ENCODE measurements at places on chromosomes 5 and 9.

- no peak for DNase-seq
Observed at GRCh38 chr9:114776683-114777399, 29.0 kb downstream of the TNFSF15 start.

- DNase-seq, result peak; percentile 31
Observed at GRCh38 chr9:20294046-20294750, 328.1 kb downstream of the MLLT3 start.

- DNase-seq, result no peak
Observed at GRCh38 chr5:147466360-147466980, 43.4 kb downstream of the DPYSL3 start.

- no peak for DNase-seq
Observed at GRCh38 chr9:87323928-87324327, 173.7 kb upstream of the DAPK1 start.

- no peak for DNase-seq
Observed at GRCh38 chr9:16816011-16816410, 54.5 kb downstream of the BNC2 start.

- no peak for DNase-seq
Observed at GRCh38 chr5:77957931-77958521, 181.9 kb upstream of the TBCA start.

DNA sequence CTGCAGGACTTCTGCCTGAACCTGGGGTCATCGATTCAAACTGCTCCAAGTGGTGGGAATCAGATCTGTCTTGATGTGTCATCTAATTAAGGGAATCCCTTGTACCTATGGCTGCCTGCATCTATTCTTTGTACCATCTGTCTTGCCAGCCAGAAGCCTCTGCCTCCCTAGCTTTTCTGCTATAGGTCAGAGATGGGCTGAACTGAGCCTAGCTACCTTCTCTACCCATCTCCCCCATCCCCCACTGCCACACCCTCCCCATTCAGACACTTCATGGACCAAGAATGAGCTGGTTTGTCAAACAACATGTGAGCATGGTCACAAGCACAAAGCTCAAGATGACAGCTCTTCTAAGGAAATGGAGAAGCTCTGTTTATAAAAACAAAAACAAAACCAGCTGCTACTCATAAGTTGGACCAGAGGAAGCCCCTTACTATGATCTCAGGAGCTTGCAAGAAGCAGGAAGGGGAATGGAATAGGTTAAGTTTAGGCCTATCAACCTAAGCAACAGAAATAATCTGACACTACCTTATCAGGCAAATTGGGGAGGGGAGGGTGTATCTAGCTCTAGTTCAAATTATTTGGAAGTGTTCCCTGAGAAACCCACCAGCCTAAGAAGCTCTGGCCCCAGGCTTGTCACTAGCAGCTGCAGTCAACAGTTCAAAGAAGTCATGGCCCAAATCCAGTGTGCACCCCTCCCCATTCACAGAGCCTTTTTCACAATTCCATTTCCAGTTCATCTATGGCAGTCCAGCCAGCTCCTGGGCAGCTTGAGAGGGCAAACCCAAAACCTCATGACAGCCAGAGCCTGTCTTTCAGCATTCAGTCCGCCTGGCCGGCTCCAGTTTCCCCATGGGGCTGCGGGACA lies 29.9 kb downstream of the SKP1 start:
- DNase-seq, result no peak

DNA sequence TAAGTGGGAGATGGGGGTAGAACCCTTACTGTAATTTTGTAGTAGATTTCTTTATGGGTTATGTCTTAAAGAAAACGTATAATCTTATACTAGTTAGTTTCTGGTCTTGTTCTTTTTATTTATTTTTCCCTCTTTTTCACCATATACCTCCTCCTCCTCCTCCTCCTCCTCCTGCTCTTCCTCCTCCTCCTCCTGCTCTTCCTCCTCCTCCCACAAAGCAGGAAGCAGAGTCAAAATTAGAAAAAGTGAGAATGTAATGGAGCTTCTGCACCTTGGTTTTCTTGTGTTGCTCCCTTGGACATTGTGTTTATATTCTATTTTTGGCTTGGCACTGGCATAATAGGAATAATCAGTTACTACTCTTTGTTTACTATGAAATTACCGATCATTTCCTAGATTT lies 4.5 kb downstream of the MACIR start:
- no peak for DNase-seq

DNA sequence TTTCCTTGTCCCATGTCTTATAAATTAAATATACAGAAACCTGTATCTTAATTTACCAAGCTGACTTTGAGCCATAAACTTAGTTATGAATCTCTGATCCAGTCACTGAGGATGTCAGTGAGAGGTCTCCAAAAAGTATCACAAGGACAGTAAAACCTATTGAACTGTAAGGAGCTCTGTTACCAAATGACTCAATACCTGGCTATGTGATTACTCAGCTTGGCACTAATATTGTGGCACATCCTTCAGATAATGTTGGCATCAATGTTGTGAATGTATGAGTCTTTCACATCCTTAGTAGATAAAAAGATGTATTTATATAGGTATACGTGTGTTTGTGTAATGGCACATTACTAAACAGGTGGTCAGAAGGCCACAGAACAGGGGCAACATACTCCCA lies 18.0 kb upstream of the CAPSL start:
- no peak for DNase-seq

GRCh38 chr5:87002485-87002884 lies 265.2 kb upstream of the RASA1 start:
- no peak for DNase-seq

GRCh38 chr5:142568283-142568995 lies 117.5 kb downstream of the FGF1 start:
- no peak for DNase-seq

DNA sequence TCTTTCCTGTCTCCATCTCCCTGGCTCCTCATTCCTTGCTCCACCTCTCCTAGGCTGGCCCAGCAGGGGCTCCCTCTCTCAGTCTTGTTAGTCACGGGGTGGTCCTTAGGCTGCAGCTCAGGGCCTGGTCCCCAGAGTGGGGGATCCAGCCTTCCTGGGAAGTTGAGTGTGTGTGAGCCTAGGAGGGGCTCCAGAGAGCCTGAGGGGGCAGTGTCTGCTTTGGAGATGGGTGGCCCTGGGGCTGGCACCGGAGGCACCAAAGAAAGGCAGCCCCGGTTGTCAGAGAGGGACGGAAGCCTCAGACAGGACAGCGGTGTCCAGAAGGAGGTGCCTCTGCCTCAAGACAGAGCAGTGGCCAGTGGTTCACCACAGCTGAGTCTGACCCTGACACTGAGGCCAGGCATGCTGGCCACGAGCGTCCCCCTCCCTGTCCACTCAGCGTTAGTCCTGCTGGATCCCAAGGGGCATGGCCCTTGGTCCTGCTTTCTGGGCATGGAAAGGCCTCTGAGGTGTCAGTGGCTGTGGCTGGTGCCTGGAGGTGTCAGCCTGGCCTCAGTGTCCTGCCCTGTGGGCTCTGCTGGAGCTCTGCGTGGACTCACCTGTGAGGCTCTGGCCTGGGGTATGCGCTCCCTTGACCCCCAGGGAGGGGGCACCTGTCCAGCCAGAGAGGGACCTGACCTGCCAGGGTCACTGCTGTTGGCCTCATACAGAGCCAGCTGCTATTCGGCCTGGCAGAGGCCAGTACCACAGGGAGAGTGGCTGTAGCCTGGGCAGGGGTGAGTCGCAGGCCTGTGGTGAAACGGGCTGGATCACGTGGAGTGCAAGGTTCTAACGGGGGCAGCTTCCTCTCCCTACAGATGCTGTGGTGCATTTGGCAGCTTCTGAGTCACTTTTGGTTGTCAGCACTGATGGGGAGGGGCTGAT lies 130.6 kb downstream of the CACNA1B start:
- DNase-seq, result no peak

DNA sequence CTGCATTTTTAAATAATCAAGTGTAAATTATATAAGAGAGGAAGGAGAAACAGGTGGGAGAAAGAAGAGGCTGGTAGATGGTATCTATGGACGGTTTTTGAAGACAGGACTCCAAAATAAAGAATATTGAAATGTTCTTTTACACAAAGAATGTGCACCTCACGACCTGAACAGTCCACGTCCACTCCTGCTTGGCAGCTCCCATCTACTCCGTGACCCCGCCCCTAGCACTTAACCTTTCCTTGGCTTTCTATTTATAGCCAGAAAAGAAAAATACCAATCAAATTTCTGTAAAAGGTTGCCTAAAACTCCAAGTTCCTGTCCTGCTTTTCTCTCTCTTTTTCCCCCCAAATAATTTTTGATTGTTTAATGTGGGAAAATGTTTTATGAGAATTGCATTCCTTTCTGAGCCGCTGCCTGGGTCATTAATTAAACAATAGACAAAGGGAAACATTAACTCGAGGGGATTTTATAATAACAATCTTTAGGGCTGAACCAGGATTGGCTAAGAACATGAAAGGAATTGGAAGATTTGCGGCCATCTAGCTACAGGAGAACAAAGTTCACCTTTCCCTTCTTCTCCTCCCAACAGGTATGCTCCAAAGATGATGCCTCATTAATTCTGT lies 173.6 kb upstream of the MAP3K1 start:
- DNase-seq, result no peak

- no peak for DNase-seq
Observed at GRCh38 chr5:128673000-128673399, 135.0 kb upstream of the FBN2 start.

- peak; percentile 26 for DNase-seq
Observed at GRCh38 chr9:5563886-5564285, 53.6 kb downstream of the PDCD1LG2 start.

GRCh38 chr5:178431782-178432165 lies 158.4 kb downstream of the COL23A1 start:
- peak; percentile 26 for DNase-seq

- DNase-seq, result no peak
Observed at GRCh38 chr5:52481201-52481600, 306.5 kb upstream of the ITGA1 start.

DNA sequence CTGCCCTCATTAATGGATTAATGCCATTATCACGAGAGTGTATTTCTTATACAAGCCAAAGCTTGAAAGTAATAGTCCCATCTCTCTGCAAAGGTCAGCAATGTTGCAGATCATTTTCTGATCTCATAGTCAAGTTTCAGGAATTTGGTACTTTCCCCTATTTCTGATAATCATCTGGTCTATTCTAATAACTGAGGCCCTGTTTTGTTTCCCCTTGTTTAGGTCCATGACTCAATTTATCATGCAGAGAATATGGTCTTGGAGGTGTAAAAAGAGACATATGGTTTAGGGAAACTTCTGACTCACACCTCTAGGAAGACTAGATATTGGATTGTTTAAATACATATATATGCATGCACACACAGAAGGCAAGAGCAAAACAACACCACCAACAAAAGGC lies 339.3 kb upstream of the NUDT12 start:
- DNase-seq, result no peak

DNA sequence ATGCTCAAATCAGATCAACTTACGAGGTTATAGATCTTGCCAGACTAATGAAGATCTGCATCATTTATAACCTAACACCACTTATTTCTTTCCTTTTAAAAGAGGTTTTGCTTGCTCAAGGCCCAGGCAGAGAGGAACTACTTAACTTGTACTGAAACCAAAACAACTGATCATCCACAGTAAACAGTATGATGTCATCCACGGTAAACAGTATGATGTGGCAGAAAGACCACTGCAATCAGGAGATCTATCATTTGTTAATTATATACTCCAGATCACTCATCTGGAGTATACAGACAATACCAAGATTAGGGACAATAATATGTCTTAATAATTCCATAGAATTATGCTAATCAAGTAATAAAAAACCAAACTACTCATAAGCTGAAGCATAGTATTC lies 116.8 kb downstream of the ADAMTS6 start:
- no peak for DNase-seq

DNA sequence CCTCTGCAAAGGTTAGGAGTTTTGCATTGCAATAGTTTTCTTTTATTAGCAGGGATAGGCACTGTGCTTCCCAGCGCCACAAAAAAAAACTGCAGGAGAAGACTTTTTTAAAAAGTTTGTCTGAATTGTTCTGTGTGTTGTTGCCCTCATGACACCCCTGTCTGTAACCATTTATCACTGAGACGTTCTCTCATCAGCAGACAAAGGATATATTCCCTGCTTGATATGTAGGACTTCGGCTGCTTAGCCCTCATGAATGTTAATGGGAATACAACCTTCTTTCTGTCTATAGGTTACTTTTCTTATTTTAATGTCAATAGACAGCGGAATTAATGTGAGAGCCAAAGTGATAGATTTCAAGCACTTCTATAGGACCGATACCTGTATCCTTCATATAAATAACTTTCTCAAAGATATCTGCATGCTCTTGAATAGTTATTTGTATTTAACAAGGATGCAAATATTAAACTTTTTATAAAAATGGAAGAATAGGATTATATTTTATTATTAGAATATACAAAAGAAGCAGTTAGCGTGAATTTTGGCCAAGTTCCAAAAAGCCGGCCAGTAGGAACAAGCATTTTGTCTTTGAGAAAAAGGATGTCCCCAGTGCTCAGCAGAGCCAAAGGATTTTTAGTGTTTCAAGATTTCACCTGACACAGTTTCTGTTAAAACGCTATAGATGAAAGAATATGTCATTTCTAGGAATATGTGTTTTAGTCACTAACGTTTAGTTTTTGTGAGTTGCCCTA lies 1.5 kb upstream of the LYSMD3 start:
- DNase-seq, result no peak

- DNase-seq, result peak; percentile 67
Observed at GRCh38 chr5:66621146-66621545, 25.0 kb downstream of the MAST4 start.

DNA sequence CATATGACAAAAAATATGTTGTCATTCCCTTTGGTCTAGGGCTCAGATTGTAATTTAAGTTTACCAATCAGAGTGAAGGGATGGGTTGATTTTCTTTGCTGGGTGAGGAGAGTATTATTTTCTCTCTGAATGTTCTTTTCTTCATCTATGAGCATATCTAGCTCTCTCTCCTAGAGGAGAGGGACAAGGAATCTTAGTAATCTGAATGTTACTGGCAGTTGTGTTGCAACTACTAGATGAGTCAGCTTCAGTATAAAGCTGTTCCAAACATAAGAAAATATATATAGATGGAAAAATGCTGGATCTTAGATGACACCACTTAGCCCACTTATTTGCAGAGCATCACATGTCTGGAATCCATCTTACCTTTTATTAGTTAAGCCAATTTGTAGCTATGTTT lies 259.3 kb downstream of the TUSC1 start:
- DNase-seq, result no peak

GRCh38 chr9:95481000-95481399 lies 35.8 kb downstream of the PTCH1 start:
- no peak for DNase-seq

DNA sequence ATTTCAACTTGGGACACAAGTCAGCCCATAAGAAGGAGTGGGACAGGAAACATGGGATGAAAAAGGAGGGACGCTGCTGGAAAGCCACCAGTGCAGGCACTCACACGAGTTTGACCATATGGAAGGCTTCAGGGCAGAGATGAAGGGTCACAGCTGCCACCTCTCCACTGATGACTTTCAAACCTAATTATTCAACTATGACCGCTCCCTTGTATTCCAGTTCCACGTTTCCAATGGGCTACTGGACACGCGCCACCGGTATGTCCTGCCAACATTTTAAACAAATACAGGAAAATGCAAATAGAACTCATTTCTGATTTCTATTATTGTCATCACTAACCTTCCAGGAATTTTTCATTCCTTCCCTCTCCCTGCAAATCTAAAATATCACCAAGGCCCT lies 134.7 kb downstream of the SLC1A3 start:
- no peak for DNase-seq

All from fibroblast of skin of scalp (primary cell).